NCI-H2081 (cell line): ENCODE measurements at places on chromosomes 1 and 21.

DNA sequence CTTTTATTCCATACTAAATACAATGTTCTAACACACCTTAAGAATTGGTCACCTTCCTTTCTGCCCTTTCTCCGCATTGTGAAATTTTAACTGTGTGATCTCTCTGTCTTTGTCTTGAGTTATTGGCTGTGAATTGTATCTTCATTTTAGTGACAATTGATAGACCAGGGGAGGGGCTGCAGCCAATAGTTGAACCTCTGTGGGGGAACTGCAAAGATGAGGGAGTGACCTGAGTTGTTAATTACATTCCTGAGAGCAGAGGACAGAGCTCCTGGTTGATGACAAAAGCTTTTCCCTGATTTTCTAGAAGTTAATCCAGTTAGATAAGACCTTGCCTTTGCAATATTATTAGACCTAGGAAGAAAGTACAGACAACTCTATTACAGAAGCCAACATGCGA lies 1535.7 kb downstream of the BRINP3 start:
- DNase-seq: no peak

GRCh38 chr21:25573409-25574206 lies 33.7 kb downstream of the MRPL39 start:
- peak; percentile 1 for DNase-seq

GRCh38 chr21:33266789-33267135 lies 595 bp downstream of the IL10RB start:
- DNase-seq: no peak

DNA sequence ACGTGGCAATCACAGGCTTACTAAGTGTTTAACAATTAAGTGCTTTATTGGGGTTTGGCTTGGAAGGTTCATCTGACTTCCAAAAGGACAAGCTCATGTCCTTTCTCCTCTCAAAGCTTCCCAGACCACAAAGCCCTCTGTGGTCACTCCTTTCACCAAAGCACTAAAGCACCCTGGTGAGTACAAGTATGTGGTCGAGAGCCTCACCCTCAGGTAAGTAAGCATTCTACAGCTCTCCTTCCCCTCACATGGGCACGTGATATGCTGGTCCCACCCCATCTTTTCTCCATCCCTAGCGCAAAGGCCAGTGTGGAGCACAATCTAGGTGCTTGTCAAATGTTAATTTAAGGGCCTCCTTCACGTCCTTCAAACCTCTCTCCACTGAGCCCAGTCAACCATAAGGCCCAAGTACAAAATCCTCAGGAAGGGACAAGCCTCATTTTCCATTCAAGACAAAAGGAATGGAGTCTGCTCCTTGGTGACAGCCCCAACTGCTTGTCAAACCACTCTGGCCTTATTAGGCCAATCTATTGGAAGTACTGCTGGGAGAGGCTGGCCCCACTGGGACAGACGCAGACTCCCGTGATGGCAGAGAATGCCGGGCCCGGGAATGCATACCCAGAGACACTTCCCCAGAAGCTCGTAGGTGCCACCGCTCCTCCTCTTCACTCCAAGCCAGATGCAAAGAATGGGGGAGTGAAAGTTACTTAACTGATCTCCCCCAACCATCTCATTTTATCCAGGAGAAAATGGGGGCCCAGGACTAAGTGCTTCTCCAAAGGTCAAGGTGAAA lies 7.8 kb downstream of the STMN1 start:
- DNase-seq: no peak

DNA sequence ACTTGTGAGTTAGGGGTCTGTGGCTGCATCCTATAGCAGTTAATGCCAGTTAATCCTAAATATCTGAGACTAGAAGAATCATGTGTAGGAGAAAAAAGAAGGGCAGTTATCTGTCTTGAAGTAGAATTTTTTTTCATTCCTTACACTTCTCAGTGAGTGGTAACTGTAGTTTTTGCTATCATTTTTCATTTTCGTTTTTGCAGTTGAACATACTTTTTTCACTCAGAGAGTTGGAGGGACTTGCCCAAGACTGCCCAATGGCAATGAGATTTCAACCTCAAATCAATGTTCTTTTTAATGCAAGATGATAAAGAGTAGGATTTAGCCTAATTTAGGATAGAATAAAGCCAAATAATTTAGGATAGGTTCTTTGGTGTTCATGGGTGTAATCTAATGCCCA lies 5.5 kb downstream of the PRDX6 start:
- no peak for DNase-seq

DNA sequence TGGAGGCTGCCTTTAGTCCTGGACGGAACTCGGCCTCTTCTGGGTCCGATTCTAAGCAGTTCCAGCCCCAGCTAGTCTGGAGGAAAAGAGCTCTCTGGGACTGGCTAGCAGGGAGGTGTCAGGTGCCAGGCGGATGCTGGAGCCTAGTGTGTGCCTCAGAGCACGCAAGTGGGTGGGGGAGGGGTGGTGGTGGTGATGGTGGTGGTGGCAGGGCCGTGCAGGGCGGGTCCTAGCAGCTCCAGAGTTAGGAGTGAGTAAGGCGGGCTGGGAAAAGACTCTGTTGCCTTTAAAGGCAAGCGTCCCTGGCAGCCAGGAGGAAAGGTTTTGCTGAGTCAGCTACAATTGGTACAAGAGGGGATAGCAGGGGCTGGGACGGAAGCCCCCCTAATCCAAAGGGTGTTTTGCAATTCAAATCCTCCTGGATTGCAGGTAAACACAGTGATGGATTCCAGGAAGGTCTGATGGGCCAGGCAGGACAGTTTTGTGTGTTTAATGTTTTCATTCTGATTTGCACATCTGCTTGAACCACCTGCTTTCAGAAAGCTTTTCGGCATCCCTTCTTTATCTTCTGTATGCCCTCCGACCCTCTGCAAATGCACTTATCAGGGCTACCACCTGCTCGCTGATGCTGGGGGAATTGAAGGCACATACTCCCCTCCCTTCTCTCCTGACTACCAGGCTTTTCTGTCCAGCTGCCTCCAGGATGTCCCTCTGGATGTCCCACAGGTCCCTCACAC lies 4.1 kb upstream of the SLC2A1 start:
- DNase-seq: no peak

DNA sequence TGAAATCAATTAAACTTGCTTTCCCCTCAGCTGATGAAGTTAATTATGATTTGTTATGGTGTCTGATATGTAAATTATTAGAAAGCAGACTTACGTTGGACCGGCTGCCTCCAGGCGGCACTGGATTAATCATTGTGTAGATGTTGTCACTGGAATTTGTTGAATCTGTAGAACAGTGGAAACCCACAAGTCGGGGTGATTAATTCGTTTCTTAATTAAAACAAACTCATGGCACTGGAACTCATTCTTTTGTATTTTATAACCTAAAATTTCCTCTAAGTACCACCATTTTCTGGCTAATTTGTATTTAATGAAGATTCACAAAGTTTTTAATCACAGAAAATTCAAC lies 39.0 kb downstream of the MRPL37 start:
- DNase-seq: no peak

DNA sequence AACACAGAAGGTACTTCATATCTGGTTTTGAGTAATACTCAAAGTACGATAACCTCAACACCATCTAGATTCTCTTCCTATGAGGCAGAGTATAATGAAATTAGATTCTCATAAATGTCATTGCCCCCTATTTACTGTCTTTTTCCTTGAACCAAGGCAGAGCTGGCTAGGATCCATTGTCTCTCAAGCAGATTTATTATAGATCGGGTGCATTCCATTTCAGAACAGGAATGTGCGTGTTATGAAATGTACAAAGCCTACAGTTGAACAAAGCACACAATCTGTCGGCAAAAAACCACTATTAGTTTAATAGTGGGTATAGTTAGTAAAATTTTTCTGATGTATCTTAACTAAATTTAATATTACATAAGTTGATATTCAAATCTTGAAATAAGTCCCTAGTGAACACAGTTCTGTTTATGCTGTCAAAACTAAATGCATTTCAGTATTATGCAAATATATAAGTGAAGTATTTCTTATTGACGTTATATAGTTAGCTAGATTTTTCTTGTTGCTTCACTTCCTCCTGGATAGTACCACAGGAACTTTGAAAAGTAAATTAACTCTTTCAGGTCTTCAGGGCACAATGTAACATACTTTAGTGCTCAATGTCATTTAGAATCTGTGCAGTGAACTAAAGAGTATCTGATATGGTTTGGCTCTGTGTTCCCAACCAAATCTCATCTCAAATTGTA lies 92.1 kb downstream of the DDAH1 start:
- DNase-seq: no peak

- peak; percentile 24 for DNase-seq
Observed at GRCh38 chr1:15684042-15684461, at the start of gene PLEKHM2. Gene PLEKHM2, plus strand, starts transcription at chr1:15684320. Its CDS starts 239 bp downstream, at chr1:15684559.

DNA sequence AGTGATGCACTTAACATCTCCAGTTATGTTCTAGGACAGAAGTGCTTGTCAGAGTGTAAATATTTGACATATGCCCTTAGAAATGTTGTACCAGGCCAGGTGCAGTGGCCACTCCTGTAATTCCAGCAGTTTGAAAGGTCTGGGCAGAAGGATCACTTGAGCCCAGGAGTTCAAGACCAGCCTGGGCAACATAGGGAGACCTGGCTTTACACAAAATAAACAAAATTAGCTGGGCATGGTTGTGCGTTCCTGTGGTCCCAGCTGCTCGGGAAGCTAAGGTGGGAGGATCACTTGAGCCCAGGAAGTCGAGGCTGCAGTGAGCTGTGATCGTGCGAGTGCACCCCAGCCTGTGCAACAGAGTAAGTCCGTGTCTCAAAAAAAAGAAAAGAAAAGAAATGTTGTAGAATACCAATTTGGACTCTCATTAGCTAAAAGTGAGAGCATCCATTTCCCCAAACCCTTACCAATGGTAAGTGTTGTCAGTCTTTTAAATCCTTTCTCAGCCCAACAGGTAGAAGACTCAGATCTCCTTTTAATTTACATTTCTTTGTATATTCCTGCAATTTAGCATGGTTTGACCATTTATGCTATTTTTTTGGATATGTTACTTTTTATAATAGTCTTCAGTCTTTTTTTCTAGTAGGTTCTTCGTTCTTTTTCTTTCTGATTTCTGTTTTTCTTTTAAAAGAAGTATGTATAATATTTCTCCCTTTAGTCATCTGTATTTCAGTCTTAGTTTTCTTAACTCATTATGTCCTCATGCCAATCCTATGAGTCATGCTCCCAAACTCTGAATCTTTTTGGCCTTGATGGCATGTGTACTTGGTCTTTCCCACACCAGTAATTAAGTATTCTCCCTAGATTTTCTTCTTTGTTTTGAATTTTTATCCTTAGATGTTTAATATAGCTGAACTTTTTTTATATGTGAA lies 74.4 kb downstream of the CAMTA1 start:
- DNase-seq: no peak

- no peak for DNase-seq
Observed at GRCh38 chr1:219417610-219418009, 195.3 kb downstream of the ZC3H11B start.

- peak; percentile 52 for DNase-seq
Observed at GRCh38 chr1:20486457-20487235, 636 bp upstream of the CAMK2N1 start.

- peak; percentile 41 for DNase-seq
Observed at GRCh38 chr1:31663622-31664452, 19.2 kb upstream of the PEF1 start.

- no peak for DNase-seq
Observed at GRCh38 chr21:29224006-29224405, 74.7 kb upstream of the BACH1 start.

- no peak for DNase-seq
Observed at GRCh38 chr1:94795434-94795833, 24.7 kb upstream of the SLC44A3 start.

- peak; percentile 1 for DNase-seq
Observed at GRCh38 chr1:77888081-77888780, at the start of gene NEXN. Gene NEXN, plus strand, starts transcription at chr1:77888624. Its CDS starts 27,483 bp downstream, at chr1:77916107.

- DNase-seq: no peak
Observed at GRCh38 chr1:174036204-174036603, 14.0 kb upstream of the RC3H1 start.

DNA sequence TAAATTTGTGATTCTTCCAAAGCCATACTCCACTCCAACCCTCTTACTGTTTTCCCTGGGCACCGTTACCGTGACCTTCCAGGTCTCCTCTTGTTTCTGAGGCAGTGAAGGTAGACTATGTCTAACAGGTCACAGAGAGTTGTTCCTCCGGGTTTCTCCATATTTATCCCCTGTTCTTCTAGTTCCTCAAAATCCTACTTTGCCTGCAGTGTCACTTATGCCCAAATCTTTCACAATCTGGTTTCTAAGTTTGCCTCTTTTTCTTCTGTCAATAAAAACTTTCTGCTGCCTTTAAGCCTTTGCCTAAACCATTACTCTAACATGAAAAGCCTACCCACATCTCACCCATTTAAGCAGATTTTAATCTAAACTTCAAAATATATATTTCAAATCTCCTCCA lies 87.7 kb downstream of the C4BPA start:
- no peak for DNase-seq

DNA sequence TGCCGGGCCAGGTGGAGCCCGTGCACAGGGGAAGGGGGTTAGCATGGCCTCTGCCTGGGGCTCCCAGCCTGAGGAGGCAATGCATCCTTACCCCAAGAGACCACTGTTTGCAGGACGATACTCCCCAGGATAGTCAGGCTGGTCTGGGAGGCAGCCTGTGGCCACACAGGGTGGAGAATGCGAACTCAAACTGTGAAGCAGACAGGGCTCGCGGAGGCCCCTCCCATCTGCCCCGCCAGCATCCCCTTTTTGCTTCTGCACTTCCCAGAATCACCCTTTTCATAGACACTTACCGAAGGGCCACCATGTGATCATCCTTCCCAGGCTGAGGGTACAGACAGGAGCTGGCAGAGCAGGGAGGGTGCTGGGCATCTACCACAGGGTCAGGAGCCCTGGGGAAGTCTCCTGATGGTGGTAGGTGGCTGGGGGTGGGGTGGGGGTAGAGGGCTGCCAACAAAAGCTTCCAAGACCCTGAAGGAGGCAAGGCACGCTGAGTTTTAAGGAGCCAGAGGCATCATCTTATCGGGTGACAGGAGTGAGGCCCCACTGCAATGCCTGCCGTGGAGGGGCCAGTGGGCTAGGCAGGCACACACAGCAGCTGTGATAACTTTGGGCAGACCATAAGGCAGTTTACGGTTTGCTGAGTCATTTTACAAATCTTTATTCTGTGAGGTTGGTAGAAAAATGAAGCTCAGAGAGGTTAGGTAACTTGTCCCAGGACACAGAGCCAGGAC lies 31.3 kb upstream of the BTG2 start:
- DNase-seq: no peak
